ENCODE measurements at places on chromosomes 2 and 18. TPM values are rescaled to one million over a fixed set of nuclear protein-coding genes. Genes with fewer than 3 reads are reported as not detected.

DNA sequence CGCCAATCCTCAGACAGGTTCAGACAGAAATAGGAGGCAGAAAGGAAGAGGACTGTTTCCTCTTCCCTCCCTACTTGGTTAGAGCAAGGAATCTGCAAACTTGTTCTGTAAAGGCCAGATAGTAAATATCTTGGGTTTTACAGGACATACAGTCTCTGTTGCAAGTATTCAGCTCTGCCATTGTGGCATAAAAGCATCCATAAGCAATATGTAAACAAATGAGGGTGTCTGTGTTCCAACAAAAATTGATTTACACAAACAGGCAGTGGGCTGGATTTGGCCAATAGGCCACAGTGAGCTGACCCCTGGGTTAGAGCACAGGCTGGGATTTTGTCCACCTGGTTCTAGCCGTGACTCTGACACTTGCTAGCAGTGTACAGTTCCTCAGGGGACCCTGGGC lies 89.4 kb downstream of the NRP2 start:
- DNase-seq = no peak

The WNT6 gene
- polyA plus RNA-seq = 0.36 TPM

GRCh38 chr2:25996844-25997243 lies 14.5 kb upstream of the KIF3C start:
- no peak for DNase-seq

GRCh38 chr2:223580951-223581350 lies 21.2 kb downstream of the SCG2 start:
- no peak for DNase-seq

DNA sequence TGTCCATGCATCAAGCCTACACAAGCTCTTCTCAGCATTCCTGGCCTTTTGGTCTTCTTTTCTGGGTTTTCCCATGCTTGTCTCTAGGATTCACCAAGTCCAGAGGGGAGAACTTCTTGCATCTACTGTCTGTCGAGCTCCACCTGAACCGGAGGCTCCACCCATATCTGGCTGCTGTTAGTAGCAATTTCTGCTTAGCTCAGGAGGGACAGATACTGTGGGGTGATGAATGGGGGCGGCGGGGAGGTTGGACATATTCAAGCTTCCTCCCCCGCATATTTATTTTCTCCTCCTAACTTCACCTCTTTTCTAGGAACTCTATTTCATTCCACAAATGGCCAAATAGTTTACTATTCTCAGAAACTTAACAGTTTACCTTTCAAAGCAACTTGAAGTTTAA lies 163.5 kb downstream of the PTH2R start:
- no peak for DNase-seq

DNA sequence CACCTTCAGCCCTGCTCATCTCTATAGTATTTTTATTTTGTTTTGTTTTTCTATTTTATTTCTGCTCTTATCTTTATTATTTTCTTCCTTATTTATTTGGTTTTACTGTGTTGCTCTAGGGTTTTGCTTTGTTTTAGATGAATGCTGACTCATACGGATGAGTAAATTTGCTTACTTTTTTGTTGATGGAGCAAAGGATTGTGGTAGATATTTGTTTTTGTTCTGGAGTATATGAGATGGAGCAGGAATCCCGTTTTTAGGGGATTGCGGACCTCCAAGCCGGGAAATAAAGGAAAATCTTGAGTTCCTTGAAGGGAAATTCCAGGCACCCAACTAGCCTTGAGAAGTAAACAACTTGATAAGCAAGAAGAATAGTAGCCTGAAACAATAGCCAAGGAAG lies 15.3 kb upstream of the COLEC12 start:
- no peak for DNase-seq

DNA sequence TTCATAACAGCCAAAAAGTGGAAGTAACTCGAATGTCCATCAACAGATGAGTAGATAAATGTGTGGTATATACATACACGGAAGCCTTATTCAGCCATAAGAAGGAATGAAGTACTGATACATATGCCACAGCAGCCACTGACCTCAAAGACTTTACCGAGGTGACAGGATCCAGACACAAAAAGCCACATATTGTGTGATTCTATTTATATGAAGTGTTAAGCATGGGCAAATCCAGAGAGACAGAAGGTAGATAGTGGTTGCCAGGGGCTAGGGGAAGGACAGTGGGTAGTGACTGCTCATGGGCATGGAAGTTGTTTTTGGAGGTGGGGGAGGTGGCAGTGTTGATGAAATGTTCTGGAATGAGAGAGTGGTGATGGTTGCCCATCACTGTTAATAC lies 33.9 kb downstream of the ZAP70 start:
- no peak for DNase-seq

The PSMD14 gene
- polyA plus RNA-seq = 55.1 TPM

DNA sequence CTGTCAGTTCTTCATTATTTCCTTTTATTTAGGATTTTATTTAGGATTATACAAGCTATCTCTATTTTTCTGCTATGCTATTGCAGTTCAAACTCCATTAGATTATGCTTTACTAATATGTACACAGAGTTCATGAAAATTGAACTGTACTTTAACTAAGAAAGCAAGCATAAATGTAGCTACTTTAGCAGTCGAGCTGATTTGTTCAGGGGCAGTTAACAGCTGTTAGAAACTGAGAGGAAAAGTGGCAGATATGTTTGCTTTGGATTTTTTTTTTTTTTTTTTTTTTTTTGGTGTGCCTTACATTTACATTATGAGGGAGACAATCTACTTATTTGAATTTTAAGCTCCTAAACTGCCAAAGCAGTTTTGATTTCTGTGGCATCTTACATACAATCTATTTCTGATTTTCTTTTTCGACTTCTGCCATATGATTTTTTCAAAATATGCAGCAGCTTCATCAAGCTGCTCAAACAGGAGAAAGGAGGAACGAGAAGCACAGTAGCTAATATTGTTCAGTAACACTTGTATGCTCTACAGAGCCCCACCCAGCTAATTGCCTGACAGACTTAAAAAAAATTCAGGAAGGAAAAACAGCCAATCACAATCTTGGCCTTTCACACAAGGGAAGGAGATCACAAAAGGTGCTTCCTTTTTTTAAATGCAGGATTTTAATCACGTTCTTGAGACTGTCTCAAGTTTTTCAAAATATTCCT lies 233.4 kb upstream of the SIX3 start:
- DNase-seq = no peak

The ARHGEF4 gene
- polyA plus RNA-seq = 8.4 TPM
